RPMI8226 (cell line): ENCODE measurements at places on chromosomes 4 and X.

- DNase-seq: no peak
These were observed 5.8 kb upstream of the G3BP2 start for GRCh38 chr4:75678965-75679364.

DNA sequence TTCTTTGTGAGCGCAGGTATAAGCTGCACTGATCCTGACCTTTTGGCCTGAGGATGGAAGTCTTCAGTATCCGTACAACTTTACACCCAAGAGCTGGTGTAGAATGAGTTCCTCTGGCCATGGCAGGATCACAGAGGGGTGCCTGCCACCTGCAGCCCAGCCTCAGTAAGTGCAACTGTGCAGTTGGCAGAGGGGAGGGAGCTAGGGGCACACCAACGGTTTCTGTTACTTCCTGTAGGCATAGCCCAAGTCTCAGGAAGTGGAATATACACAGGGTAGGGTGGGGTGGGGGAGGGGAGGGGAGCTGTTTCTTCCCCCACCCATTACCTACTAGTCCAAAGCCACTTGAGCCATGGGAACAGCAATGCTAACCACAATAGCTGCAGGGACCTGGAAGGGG, 85.4 kb upstream of the GBA3 start:
- DNase-seq: peak; percentile 14

DNA sequence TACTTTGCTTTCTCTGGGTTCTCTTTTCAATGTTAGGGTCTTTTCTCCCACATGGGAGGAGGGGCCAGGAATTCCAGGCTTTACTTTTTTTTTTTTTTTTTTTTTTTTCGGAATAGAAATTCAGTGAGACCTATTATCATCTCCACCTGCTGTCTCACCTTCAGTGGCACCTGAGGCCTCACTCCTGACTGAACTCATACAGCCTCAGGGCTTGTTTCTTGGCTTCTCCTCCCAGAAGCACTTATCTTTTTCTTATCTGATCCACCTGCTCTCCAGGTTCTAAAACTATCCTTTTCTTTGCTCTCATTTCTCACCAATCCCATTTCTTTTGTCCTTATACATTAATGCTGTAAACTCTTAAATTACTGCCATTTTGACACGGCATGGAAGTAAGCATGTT, 117.3 kb upstream of the PPP3CA start:
- DNase-seq: no peak

DNA sequence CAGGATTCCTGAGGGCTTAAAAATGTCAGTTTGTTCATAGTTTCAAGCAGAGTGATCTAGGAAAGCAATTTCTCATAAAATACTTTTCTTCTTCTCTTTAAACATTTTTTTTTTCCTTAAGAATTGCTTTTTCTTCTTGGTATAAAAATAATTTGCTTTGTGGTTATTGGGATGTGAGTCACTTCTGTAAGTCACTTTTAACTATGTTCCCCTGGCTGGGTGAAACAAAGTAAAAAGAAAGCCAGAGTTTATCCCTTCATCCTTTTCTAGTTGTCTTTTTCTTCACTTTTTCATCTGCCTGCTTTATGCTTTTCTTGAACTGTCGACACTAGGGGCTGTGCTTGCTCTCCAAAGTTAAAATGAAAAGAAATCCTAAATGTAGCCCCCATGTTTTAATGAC, 33.5 kb downstream of the ARSJ start:
- DNase-seq: no peak

- peak; percentile 6 for DNase-seq
These were observed 70.2 kb downstream of the CLDN22 start for GRCh38 chr4:183249854-183250253.

DNA sequence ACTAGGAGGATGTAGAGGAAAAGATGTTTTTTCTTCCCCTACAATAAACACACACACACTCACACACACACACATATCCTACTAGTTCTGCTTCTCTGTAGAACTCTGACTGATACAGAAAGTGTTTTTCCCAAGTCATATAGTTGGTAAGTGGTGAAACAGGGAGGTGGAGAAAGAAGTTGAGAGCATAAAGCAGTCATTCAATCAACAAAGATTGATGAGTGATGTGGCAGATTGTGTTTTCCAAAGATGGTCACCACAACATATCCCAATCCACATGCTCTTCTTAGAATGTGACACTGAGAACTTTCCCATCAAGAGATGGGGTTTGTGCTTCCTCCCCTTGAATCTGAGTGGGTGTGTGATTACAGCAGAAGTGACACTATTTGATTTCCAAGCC, 123.4 kb upstream of the ATP6AP2 start:
- no peak for DNase-seq

- no peak for DNase-seq
These were observed 196.5 kb upstream of the FTHL17 start for GRCh38 chrX:31268359-31268758.

DNA sequence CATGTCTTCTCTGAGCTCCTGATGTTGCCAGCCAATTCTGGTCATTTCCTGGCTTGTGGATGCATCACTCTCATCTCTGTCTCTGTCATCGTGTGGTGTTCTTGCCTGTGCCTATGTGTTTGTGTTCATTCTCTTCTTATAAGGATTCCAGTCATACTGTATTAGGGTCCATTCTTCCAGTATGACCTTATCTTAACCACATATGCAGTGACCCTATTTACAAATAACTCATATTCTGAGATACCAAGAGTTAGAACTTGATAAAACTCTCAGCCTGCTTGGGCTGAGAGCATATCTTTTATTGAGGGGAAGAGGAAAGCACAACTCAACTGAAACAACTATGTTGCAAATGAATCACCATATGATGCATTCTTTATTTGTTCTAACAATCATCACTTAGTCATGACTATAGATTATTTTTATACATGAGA, 189.0 kb upstream of the ANXA10 start:
- no peak for DNase-seq

GRCh38 chrX:1609762-1610161, 5.1 kb upstream of the ASMT start:
- no peak for DNase-seq

DNA sequence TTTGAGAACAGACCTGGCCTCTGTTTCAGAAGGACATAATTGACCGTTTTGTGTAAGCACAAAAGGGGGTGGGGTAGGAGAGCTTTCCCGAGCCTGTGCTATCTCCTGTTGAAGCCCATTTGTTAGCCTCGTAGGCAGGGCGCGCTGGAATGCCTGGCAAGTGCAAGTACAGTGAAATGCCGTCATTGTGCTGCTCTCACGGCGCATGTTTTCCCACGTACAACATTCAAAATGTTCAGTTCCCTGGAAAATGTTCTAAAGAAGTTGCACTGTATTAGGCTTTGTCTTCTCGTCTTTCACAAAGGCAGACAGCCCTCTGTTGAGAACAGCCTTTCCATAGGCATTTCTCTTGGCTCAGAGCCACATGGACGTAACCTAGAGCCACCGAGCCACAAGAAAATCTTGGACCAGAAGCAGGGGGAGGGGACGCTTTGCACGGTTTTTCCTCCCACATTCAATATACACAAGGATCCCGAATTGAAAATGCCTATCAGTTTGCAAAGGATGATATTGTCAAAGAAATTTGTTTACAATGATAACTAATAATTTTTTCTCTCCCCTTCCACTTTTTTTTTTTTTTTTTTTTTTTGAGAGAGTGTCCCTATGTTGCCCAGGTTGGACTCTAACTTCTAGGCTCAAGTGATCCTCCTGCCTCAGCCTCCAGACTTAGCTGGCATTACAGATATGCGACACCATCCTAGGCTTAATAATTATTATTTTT, 54.6 kb upstream of the RAPGEF2 start:
- no peak for DNase-seq

GRCh38 chr4:13322681-13323101, 161.4 kb downstream of the RAB28 start:
- no peak for DNase-seq

DNA sequence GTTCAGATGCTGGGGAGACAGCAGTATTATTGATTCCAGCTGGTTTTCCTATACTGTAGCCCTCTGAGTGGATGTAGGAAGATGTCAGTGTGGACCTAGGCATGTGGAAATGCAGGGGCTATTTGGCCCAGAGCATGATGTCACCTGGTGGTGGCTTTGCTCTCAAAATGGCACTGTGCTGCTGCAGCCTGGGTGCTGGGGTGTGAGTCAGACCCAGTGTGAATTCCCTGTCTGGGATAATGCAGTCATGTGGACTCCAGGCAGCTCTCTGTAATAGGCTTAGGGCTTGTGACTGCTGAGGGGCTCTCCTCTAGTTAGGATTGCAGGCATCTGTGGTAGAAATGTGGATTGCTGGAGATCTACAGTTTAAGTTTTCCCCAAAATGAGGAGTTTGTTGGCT, 70.7 kb downstream of the DCAF8L2 start:
- no peak for DNase-seq

GRCh38 chrX:36581030-36581429, 427.1 kb upstream of the FAM47C start:
- DNase-seq: no peak

DNA sequence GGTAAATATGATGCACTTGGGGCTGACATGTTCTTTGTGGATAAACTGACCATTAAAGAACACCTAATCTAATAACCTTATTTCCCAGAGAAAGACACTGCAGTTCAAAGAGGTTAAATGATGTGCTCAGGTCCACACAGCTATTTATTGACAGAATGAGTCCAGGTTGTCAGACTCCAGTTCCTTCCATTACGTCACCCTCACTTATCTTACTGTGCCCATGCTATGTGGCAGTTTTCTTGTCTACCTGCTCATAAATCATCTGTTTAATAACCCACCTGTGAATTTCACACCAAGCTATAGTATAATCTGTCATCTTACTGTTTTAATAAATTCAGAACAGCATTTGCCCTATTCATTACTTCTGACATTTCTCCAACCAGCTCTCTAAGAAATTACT, 36.7 kb downstream of the QRFPR start:
- DNase-seq: no peak

GRCh38 chr4:105215609-105216313, 69.1 kb downstream of the TET2 start:
- no peak for DNase-seq

DNA sequence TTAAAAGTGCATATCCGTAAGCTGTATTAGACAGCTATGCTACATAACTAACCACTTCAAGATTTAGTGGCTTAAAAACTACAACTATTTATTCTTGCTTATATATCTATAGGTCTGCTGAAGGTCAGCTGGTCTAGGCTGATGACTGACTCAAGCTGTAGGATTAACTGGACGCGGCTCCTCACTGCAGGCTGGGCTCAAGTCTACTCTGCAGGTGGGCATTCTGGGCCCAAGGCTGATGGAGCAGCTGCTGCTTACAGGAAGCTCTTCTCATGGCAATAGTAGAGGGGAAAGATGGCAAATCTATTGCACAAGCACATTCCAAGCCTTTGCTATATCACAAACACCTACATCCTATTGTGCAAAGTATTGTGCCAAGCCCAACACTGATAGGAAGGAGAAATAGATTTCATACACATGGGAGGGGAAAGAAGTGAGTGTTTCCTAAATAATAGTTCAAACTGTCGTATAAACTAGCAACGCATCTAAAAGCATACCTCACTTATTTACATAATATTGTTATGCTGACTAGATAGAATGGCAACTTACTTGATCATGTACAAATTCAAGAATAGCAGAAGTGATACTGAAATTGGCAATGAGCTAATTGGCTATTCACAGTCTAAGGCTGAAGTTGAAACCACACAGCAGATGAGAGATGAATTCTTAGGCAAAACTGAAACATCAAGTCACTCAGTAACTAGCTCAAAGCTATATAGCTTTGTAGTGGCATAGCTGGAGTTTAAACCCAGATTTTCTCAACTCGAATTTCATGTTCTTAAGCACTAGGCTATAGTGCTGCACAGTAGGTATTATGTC, 263.8 kb downstream of the NKX6-1 start:
- DNase-seq: peak; percentile 69

GRCh38 chrX:68490644-68491043, 8.2 kb upstream of the YIPF6 start:
- peak; percentile 23 for DNase-seq

DNA sequence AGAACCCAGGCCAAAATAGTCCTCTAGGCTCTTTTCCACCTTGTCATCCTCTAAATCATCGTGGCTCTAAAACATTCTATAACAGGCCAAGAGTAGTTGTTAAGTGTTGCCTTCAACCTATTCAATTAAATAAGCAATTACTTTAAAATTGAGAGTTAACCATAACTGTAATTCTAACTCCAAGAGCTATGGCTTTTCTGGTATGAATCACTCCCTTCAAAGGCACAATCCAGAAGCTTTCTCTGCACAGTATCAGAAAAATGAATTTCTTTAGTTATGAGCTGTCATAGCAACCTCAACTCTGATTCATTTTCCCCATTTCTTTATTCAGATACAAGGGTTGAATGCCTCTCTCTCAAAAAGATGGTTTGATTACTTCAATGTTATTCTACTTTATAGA, 21.7 kb downstream of the INPP4B start:
- DNase-seq: no peak

- DNase-seq: no peak
These were observed 666.8 kb upstream of the NDST4 start for GRCh38 chr4:115780268-115780667.

DNA sequence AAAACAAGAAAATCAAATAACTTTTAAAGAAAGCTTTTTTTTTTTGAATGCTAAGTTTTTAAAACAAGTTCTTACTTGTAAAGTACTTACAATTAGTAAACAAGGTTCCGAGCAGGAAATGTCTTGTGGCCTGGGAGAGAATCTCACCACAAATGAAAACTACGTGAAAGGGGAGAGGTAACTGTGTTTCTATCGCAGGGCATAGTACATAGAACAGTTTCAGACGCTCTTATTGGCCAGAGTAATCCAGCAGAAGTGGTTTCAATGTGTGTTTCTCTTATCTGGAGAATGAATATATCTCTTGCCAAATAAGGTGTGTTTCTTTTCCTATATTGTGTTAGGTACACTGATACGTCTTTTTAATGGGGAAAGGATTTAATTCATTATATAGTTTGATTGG, at the start of gene PLAC8:
TSS of gene PLAC8 (minus strand) at position 154 of the 400 bp plus-strand sequence. CDS start 6,808 bp downstream, outside the sequence.
- DNase-seq: peak; percentile 79

- DNase-seq: peak; percentile 35
These were observed 6.8 kb upstream of the IQSEC2 start for GRCh38 chrX:53288189-53288588.

- peak; percentile 7 for DNase-seq
These were observed 46.2 kb downstream of the FAM9B start for GRCh38 chrX:8987672-8988250.

DNA sequence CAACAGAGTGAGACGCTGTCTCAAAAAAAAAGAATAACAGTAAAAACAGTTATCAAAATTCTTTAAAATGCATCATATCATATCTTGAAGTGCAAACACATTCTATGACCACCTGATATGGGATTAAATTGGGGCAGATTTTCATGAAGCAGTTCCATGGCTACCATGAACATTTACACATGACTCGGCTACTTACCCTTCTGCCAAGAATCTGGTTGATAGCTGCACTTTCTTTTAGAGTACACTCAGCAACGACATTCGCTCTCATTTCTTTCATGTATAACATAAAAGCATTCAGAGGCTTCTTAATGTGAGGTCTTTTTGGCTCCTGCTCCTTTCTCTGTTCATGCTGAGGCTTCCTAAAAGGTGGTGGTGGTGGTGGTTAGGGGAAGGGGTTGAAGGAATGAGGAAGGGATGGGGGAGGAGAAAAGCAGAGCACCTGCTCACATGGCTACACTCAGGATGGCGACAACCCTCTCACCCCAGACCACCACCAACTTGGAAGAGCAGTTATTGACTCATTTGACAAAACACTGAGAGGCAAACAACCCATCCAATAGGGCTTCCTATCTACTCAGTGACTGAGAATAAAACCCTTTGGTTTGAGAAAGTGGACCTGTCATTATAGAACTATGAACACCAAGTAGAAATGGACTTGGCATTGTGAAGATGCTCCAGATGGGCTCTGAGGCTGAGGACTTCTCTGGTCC, 88.5 kb downstream of the HADH start:
- DNase-seq: no peak
